ENCODE measurements at places on chromosomes 6 and 20.

DNA sequence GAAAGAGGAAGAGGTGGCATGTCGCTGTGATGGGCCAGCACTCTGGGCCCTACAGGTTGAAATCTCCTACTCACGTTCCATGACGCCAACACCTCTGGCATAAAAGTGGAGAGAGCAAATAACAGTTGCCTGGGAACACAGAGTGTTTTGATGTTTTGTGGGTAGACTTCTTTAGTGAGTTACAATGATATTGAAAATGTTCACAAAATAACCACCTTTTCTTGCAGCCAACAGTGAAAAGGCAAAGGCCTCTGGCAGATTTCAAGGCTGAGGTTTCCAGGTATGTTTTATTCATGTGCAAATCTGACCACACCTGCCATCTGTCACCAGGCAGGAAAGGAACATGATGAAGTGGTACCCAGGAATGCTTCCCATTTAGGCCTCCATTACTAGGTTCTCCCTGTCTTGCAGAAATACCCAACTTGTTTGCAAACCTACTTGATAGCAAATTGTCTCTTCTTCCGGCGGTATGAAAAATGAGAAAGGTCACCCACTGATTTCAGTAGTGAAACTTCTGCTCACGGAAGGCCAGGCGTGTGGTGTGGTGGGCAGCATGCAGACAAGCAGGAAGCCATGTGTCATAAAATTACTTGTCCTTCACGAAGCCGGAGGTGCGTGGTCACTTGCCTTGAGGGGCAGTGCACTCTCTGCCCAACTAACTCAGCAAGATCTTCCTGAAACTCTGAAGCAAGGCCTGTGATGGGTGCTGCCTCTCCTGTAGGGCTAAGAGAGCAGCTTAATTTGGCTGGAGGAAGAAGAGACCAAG lies 299.1 kb upstream of the PRDM1 start:
- no peak for DNase-seq

DNA sequence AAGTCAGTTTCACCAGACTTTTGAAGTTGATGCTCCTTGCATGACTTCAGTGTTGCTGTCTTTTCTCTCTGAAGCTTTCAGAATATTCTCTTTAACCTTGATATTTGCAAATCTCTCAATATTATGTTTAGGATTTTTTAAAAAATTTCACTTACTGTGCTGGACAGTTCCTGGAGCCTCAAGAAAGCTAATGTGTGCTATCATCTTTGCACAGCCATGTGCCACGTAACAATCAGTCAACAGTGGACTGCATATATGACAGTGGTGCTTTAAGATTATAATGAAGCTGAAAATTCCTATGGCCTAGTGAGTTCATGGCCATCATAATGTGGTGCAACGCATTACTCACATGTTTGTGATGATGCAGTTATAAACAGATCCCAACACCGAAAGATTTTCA lies 59.1 kb upstream of the OGFRL1 start:
- no peak for DNase-seq

DNA sequence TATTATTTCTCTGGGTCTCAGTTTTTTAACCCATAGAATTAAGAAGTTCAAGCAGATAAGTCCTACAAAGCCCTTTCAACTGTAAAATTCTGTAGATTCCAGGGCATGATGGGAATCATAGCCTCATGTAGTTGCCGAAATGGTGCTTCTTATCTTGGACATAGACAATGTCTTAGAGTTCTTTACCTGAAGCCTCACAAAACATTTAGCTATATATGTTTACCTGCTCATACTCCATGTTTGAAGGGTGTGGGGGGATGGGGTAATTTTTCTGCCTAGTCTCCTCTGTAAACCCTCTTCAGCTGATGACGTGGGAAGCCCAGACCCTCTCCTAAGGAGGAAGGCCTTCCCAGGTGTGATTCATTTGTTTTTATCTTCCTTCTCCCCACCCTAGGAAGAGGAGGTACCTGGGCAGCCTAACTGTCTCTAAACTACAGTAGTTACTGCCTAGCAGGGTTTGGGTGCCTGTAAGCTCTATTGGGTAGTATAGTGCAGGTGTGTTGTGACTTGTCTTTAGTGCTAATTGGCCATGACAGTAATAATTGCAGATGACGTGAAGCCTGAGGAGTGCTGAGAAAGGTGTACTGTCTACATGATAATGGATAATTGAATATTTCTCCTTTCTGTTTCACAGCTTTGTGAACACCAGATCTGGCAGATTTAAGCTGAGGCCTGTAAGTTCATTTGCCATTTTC lies 230.8 kb downstream of the TFAP2B start:
- DNase-seq, result no peak

DNA sequence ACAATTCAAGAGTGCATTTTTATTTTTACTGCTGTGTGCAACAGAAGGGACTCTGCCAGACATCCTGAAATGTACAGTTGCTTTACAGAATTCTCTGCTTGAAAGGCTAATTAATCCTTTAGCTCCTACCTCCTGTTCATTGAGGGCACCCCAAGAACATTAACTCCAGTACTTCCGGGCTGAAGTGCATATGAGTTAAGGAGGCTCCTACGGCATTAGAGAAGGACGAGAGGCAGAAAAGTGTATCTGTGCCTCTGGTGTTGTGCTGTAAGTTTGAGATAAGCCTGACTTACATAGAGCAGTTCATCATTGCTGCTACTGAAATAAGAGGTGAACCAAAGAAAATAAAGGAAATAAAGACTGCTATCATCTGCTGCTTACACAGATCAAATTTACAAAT lies 609.3 kb upstream of the ADGRB3 start:
- DNase-seq, result no peak
